Activated gamma-delta T cell treated with Interleukin-2 at 50 U/mL for 16 hours (primary cell): ENCODE measurements at places on chromosomes 1 and 21.

GRCh38 chr1:52659356-52659755 is 26.4 kb downstream of the SHISAL2A start:
- no peak for DNase-seq

GRCh38 chr1:52098139-52098871 is 42.2 kb downstream of the BTF3L4 start:
- no peak for DNase-seq

GRCh38 chr1:19307794-19308508 is 4.0 kb downstream of the AKR7A2 start:
- no peak for DNase-seq

- DNase-seq: no peak
Measured at GRCh38 chr21:46189959-46190490, 5.8 kb upstream of the SPATC1L start.

GRCh38 chr1:234722904-234723720 is 113.1 kb upstream of the IRF2BP2 start:
- DNase-seq: peak; percentile 50

- DNase-seq: no peak
Measured at GRCh38 chr1:234609691-234610042, 311 bp downstream of the IRF2BP2 start.

DNA sequence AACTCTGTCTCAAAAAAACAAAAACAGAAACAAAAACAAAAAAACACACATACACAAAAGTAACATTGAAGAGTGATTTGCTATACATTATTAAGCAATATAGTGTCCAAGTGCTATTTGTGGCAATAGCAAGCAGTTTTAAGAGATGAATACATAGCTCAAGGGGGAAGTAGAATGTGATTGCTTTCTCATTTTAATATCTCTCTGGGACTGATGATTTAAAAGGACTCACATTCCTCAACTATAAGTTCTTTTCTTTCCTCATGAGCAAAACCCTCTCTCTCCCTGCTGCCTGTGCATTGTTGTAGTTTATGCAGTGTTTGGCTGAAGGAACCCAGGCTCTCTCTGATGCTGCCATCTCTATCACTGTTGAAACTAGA is 47.0 kb upstream of the CSF1 start:
- DNase-seq: no peak

DNA sequence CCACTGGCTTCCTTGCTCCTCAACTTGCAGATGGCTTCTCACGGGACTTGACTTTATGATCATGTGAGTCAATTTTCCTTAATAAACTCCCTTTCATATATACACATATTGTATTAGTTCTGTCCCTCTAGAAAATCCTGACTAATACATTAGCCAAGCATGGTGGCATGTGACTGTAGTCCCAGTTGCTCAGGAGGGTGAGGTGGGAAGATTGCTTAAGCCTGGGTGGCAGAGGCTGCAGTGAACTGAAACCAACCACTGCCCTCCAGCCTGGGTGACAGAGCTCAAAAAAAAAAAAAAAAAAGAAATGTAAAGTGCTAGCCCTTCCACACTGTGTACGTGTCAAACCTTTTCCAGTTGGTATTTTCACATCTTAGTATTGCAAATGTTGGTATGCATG is 857.0 kb downstream of the LTN1 start:
- no peak for DNase-seq

GRCh38 chr1:236639686-236640085 is 35.4 kb upstream of the HEATR1 start:
- no peak for DNase-seq

DNA sequence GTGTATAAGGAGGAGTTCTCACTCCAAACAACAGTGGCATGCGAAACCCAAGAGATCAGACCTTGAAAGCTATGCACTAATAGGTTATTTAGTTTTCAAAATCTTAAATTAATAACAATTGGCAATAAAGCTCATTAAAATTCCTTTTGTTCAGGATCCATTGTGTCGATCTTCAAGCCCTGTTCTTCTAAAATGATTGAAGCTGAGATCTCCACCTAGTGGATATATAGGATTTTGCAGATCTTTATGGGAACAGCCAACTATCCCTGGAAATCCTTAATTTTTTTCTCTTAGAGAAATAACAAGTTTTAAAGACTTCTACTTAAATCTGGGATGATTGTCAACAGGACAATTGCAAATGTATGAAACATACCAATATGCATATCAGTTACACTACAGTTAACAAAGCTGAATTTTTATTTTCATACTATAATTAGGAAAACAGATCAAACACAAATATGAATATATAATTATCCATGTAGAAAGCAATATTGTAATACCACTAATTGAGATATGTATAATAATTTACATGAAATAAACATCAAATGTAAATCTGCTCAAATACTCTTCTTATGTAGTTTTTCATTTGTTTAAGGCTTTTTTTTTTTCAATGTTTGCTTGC is 43.3 kb downstream of the LRRC53 start:
- DNase-seq: no peak

DNA sequence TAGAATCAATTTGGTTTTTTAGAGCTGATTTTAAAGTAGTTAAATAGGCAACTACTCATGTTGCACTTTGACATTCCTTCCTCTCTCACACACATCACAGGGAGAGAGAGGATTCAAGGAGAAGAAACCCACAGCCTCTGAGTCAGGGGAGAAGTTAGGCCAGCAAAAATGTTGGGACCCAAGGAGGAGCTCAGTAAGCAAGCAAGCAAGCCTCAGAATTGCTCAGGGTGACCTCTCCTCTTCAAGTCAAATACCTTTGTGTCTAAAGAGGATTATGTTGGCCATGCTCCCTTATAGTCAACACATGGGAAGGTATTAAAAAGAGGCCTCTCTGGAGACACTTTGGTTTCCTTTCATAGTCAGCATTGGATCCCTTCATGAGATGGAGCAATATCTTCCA is 80.5 kb upstream of the WARS2 start:
- DNase-seq: no peak

- peak; percentile 81 for DNase-seq
Measured at GRCh38 chr1:1063945-1064831, 9.9 kb downstream of the RNF223 start.

GRCh38 chr1:169124459-169124858 is 18.0 kb downstream of the ATP1B1 start:
- DNase-seq: no peak

- no peak for DNase-seq
Measured at GRCh38 chr21:15415541-15416261, 314.1 kb upstream of the USP25 start.

DNA sequence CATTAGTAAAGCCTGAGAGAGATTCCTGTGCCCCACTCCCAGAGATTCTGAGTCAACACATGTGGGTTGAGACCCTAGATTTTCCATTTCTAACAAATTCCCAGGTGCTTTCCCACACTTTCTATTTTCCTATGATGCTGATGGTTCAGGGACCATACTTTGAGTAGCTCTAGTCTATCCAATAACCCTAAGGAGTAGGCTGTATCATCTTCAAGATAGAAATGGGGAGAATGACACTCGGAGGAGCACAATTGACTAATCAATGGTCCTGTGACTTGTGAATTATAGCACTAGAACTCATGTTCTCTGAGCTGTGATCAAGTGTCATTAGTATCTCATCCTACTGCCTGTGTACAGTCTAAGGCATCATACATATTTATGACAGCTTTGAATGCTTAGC is 232.9 kb upstream of the B3GALT2 start:
- DNase-seq: no peak

DNA sequence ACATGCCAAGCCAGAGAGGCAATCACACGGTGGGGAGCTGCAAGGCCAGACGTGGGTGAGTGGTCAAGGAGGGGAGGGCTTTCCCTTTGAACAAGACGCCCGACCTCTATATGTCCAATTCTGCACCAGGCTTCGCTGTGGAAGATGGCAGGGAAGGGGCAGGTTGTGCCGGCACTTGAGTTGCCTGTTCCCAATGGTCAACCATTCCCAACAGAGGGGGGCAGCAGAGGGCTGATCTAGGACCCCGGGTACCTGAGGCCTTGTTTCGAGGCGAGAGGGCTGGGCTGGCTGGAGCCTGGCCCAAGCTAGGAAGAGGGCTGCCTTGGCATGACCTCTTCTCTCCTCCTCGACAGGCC is 64.9 kb downstream of the TMEM53 start:
- peak; percentile 32 for DNase-seq

DNA sequence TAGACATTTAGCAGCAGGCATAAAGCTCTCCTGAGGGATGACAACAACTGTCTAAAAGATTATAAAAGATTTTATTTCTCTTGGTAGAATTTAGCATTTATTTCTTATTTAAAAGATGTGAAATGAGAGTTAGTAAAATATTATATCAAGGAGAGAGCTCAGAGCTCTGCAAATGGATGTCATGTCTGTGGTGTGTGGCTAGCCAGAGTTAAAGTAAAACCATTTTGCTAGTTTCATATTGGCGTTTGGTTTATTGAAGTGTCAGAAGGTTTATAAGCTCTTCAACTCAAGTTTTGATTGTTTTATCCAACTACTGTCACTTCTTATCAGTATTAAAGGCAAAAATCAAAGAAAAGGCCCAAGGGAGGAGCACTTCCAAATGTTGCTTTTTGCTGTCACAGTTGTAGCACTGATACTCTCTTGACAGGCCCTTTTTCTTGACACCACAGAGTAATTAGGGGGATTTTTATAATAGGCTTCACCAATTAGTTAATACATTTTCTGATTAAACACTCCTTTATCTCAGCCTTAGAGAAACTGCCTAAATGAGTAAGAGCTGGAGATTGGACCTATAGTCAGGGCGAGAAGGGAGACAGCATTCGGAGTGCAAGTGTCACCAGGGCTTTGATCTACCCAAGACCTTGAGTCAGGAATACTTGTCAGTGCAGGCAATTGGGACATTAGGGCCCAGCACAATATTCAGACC is 233.9 kb downstream of the PTBP2 start:
- DNase-seq: no peak

DNA sequence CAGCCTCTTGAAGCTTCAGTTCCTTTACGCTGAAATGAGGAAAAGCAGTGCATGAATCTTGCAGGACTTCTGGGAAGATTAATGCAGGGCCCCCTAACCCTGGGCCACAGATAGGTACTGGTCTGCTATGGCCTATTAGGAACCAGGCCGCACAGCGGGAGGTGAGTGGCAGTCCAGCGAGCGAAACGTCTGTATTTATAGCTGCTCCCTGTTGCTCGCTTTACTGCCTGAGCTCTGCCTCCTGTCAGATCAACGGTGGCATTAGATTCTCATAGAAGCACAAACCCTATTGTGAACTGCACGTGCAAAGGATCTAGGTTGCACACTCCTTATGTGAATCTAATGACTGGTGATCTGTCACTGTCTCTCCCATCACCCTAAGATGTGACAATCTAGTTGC is 130.2 kb downstream of the CHRM3 start:
- no peak for DNase-seq

GRCh38 chr1:212413902-212414327 is 771 bp downstream of the PACC1 start:
- DNase-seq: no peak

DNA sequence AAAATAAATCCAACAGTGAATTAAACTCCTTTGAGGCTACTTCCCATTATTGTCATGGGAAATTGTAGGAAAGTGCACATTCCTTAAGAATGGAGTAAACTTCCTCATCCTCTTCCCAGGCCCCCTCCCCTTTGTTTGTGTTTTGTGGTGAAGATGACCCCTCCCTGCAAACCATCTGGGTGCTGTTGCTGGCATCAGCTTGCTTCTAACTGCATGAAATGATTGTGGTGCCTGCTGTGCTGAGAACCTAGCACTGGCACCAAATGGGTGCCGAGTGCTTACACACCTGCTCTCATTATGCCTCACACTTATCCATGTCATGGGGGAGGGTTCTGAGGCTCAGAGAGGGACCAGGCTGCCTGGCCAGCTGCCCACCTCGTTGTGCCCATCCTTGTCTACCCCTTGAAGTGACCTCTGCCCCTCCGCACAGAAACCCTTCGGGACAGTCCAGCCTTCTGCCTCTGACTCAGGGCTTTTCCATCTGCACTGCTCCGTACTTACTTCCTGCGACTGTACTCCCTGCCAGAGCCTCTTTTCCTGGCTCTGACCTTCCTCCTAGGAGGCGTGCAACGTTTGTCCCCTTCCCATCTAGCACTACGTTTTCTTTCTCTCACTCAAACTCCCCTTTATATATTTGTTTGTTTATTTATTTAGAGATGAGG is 30.6 kb downstream of the CAPN2 start:
- no peak for DNase-seq

GRCh38 chr21:24208562-24209260 is 1398.6 kb downstream of the MRPL39 start:
- DNase-seq: no peak

DNA sequence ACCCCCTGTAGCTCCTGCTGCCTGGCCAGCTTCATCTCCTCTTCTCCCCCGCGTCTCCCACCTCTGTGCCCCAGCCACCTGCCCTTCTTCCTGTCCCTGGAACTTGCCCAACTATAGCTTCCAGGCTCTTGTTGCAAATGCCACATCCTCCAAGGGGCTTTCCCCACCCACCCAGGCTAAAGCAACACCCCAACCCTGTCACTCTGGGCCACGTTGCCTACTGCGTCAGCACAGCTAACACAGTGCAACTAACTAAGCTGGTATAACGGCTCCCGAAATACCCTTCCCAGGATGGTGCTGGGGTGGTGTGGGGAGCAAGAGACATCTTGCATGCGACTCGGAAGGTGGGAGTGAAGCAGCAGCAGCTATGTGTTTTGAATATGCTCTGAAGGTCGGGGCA is 19.7 kb downstream of the CAMK2N1 start:
- no peak for DNase-seq

GRCh38 chr1:206573319-206573718 is 38.9 kb downstream of the EIF2D start:
- DNase-seq: no peak

DNA sequence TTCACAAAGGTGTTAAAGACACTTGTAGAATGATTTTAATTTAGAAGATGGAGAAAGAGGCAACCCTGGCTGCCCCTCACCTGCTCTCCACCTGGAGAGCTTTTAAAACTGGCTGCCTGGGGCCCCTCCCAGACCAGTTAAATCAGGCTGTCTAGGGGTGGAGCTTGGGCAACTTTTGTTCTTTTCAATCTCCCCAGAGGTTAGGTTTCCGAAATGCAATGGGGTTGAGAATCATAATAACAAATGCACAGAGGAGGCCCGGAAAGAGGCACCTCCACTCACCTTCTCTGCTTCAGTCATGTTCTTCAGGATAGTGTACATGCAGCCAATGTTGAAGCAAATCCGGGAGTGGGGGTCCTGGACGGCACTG is 400 bp downstream of the NCF2 start:
- DNase-seq: no peak

- DNase-seq: no peak
Measured at GRCh38 chr21:14382486-14382834, 486 bp downstream of the HSPA13 start.

DNA sequence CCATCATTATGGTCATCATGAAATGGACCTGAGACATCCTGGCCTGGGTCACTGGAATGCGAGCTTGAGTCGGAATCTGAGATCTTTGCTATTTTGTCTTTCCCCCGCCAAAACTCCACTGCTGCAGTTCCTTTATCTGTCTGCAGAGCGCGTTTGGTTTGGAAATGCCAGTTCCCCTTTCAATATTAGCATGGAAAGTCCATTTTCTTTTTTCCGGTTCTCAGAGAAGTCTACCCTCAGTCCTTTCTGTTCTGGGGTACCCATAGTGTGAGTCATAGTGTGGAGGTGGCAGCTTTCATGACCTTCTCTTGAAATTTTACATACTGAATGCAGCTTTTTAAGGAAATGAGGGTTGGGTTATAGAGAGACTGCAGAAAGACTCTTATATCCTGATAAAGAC is 14.6 kb downstream of the CACNA1E start:
- DNase-seq: no peak

- DNase-seq: peak; percentile 23
Measured at GRCh38 chr1:9293533-9294404, 1.1 kb downstream of the SPSB1 start.
